Stimulated activated CD4-positive, alpha-beta T cell treated with anti-CD3 and anti-CD28 coated beads, Interleukin-12 subunit alpha, Interleukin-12 subunit beta, amount 100 ng/mL, for 4 hours (primary cell): ENCODE measurements at places on chromosomes 3 and 15.

- no peak for DNase-seq
These were observed 10.1 kb downstream of the AGTR1 start for GRCh38 chr3:148707601-148708380.

DNA sequence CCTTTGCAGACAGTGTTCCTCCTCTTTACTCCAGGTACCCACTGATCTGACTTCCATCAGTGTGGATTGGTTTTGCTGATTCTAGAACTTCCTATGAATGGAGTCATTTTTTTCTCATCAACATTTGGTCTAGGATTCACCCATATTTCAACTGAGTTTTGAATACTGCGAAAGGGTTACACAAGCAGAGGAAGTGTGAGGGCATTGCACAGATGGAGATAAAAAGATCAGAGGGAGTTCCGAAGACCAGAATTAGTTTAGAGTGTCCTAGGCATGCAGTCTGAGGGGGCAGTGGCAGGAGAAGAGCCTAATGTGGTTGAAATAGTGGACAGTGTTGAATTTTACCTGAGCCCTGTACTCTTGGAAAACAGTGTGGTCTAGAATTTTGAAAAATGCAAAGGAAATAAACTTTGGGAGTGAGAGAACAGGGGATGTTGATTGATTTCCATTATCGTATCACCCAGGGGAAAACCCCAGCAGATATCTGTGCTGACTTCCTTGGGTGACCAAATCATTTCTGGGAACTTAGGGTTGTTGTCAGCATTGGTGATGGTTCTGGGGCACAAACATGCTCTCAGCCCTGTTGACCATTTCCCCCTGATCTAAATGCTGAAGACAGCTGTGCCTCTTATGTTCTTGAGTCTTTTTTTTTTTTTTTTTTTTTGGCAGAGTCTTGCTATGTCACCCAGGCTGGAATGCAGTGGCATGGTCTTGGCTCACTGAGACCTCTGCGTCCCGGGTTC is 327.4 kb upstream of the LRRFIP2 start:
- DNase-seq, result no peak

DNA sequence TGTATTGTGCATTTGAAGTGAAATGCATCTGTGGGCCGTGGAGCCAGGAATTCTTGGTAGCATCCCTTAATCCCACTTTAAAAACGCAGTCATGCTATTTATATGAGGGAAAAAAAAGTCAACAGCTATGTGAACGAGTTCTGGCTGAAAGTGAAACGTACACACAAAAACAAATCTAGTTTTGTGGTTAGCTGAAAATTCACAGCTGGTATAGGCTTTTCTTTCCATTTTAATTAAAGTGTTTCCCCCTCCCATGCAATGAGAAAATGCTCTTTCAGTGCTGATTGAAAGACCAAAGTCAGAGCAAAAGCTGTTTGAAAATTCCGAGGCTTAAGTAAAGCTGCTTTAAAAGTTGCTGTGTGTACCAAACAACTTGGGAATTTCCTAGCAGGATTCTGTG is 297.4 kb downstream of the PLCL2 start:
- no peak for DNase-seq

- DNase-seq, result no peak
These were observed 50.3 kb upstream of the PLSCR5 start for GRCh38 chr3:146655333-146655996.

DNA sequence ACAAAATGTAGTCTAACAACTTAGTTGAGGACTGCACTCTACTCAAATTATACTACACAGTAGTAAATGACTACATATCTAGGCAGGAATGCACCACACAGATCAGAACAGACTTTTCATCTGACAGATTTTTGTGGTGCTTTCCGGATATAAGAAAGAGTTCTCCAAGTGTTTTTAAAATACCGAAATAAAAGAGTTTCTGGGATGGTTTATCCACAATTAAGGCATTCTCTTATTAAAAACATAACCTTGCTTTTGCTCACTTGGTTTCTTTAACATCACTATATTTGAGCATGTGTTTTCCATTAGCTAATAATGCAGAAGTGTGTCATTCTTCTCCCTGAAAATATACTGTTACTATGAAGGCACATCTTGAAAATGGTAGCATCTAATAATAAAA is 132.9 kb downstream of the MAGI1 start:
- DNase-seq, result no peak

DNA sequence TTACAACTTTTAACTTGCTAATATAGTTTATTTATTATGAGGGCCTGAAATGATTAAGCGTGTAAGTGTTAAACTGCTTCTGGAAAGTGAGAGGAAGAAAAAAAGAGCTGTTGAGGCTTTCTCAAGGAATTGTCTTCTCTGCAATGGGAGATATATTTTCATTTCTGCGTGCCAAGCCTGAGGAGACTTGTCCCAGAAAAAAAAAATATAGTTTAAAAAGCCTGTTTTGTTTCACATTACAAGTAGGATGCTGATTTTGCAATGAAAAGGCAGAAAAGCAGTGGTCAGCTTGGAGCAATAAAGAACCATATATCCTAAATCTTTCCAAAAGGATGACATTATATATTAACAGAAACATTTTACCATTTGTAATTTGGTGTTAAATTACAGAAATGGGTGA is 115.5 kb downstream of the GMNC start:
- no peak for DNase-seq
